ENCODE measurements at places on chromosomes 5 and 9.

DNA sequence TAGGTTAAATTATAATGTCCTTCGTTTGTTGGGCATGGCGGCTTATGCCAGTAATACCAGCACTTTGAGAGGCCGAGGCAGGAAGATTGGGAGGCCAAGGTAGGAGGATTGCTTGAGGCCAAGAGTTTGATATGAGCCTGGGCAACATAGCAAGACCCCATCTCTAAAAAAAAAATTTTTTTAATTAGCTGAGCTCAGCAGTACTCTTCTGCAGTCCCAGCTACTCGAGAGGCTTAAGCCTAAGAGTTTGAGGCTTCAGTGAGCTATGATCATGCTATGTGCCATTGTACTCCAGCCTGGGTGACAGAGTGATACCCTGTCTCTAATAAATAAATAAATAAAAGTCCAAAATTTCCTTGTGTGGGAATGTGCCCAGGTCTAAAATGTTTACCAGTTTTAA lies 9.1 kb upstream of the MSANTD3 start:
- no peak for DNase-seq

- DNase-seq: no peak
Measured at GRCh38 chr9:109312783-109313182, 8.1 kb downstream of the EPB41L4B start.

DNA sequence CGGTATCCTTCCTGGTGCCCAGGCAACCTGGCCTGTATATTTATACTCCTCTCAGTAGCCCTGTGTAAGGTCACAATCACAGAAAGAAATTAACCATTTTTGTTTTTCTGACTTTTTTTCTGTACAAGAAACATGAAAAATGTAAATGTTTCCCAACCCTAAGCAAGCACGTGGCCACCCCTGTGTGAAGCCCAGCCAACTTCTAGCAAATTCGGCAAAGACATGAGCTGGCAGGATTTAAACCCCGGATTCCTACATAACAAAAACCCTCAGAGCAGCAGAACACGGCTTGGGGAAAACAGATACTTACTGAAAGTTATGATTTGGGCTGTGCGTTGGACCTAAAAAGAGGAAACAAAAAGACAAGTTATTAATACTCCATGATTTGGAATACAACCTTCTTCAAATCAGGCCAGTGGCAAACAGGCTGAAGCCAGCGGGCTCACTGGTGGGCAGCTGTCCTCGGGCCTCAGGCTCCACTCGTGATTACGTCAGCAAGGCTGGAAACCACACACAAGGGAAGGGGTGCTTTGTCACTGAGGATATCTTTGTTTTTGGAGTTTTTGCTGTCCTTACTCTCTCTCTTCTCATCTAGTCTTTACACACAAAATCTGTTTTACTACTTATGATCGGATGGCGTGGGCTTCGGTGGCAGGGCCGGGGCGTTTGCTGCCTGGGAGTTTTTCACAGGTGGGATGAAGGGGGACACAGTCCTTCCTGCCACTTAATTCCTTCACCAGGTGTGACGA lies 194.1 kb downstream of the ROR2 start:
- peak; percentile 48 for DNase-seq

DNA sequence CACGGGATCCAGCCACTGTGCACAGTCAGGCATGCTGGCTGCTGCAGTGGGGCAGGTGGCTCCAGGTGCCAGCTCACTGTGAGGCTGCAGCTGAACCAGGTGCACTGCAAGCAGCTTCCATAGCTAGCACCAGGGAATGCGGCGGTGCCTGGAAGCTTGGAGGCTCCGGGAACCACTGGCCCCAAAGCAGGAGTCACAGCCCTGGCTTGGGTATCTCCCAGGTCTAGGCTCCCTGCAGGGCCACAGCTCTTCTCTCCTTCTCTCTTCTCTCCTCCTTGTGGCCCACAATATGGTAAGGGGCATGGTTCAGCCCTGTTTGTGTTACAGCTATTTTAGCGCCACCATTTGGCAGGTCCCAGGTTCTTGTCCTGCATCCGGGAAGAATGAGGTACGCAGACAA lies 6.7 kb upstream of the MTMR12 start:
- DNase-seq: no peak

- DNase-seq: no peak
Measured at GRCh38 chr9:3807601-3808000, 281.8 kb upstream of the RFX3 start.

DNA sequence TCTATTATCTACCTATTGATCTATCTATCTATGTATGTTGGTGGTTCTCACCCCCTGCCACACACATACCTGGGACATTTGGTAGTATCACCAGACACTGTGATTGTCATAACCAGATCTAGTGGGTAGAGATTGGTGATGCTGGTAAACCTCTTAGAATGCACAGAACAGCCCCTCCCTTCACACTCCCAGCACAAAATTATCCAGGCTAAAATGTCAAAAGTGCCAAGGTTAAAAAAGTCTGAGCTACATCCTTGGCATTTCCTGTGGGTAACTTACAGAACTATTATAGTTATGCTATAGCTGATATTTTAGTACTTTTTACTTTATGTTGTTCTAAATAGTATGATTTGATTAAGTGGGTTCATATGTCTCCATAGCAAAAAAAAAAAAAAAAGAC lies 151.0 kb downstream of the FER start:
- no peak for DNase-seq

DNA sequence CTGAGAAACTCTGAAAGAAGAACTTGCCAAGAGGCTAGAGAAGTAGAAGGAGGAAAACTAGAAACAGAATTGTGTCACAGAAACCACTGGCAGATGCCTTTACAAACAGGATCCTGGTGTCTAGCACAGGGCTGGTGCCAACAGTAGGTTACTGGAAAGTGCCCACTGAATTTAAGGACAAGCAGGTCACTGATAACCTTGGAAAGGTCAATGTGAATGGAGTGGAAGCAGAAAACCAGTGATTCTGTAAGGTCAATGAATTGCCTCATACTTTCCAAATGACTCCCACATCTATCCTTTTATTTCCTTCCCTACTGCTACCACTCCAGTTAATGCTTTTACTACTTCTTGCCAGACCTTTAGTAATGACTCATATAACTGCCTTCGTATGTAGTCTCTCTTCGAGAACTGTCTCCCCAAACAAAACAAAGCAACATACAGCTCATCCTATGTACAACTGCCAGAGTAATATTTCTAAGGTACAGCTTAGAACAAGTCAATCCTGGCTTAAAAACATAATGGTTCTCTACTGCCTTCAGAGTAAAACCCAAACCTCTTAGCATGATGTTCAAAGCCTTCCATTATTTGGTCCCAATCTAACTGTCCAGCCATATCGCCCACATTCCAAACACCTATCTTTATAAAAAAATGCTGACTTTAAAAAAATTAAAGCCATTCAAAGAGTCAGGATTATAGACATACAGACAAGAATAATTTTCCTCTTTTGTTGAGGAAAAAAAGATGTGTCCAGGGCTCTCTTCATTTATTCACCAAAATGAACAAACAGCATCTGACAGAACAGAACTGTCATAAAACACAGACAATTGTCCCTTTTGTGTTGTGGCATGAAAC lies 52.5 kb downstream of the NR3C1 start:
- DNase-seq: peak; percentile 55

DNA sequence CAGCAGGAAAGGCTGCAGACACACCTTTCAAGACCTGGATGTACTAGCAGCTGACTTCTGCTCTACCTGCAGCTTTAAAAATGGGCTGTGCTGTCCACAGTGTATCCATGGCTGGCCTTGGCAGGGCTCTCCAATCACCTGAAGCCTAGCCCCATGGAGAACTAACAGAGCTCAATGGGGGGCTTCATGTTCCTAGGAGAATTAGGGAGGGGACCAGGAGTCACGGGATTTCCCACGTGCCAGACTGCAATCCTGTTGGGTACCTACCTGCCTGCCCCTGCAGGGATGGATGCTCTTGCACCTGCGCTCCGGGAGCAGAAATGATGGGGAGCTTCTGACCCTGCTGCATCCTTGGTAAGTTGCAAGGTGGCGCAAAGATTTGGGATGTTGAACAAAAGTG lies 462.1 kb downstream of the ICE1 start:
- DNase-seq: no peak

GRCh38 chr9:115018547-115019435 lies 88.4 kb upstream of the TNFSF8 start:
- DNase-seq: peak; percentile 62

DNA sequence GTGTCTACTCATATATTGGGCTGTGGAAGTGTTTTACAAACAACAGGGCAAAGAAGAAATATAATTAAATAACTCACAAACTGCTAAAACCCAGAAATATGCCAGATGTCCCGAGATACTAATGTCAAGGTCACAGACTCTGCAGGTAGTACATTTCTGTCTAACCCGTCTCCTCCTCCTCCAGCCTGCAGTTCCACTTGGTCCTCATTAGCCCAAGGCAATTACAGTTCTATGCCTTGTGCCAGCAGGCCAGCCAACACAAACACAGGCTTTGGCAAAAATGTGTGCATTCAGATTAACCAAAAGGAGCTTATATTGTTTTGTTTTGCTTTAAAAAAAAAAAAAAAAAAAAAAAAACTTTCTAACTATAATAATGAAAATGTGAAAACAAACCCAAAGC lies 148.8 kb downstream of the MYO10 start:
- DNase-seq: no peak

DNA sequence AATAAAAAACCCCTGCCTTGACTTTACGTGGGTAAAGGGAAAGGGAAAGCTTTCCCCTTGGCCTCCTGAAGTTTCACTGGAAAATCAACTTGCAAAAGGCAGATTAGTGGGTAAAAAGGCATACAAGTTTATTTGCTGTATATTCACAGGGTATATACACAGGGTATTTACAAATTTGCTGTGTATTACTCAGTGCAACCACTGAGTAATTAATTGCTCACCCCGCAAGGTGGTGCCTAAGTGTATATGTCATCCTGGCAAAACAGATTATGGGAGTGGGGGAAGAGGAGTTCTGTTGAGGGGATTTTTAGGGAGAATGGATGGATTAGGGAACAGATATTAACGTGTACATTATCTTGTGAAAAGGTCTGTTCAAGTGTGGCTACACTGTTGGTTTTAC lies 7.1 kb upstream of the RARS1 start:
- DNase-seq: no peak

DNA sequence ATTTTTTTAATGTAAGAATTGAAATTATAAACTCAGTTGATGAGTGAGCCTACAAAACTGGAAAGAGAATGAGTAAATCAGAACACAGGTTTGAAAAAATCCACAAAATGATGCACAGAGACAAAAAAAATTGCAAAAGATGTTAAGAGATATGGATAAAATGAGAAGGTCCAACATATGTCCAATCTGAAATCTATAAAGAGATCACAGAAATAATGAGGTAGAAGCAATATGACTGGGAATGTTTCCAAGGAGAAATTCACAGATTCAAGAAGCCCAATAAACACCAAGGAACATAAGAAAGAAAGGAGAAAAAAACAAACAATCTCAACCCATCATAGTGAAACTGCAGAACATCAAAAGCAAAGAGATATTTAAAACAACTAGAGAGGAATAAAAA lies 288.4 kb upstream of the SLC30A5 start:
- no peak for DNase-seq

GRCh38 chr5:109324931-109325330 lies 84.8 kb downstream of the PJA2 start:
- DNase-seq: peak; percentile 18

GRCh38 chr5:74651710-74652109 lies 11.2 kb upstream of the ENC1 start:
- no peak for DNase-seq

GRCh38 chr9:111871499-111871855 lies 25.1 kb upstream of the UGCG start:
- no peak for DNase-seq

DNA sequence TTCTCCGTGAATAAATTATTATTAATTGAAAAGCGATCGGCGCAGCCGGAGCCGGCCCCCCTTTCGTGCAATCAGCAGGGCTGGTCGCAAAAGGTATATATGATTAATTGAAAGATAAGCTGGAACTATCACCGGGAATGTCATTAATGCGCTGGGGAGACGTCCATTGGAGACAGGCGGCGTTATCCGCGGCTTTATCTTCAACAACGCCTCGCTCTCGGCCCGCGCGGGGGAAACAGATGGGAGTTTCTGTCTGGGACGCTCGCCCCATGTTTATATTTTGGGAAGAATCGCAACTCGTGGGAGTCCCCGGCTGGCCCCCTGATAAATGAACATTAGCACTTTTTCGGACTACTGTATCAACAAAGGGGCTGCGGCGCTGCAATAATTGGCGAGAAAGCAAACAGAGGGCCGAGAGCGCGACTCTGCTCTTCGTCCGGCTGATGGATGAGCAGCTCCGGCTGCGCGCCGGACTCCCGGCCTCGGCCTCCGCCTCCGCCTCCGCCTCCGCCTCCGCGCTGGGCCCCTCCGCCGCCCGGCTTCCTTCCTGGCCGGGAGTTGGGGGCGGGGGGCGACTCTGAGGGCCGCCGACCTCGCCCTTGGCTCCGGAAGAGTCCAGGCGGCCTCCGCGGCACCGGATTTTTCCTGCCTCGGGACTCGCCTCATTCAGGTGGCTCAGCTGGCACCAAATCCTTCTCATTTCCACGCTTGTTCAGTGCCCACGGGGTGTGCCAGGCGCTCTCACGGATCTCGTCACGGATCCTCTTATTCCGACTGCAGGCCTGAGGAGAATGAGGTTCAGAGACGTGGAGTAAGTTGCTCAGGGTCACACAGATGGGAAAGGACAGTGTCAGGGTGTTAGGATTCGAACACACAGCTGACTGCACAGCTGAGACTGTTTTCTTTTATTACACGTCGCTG lies 3.6 kb upstream of the NKX2-5 start:
- no peak for DNase-seq

DNA sequence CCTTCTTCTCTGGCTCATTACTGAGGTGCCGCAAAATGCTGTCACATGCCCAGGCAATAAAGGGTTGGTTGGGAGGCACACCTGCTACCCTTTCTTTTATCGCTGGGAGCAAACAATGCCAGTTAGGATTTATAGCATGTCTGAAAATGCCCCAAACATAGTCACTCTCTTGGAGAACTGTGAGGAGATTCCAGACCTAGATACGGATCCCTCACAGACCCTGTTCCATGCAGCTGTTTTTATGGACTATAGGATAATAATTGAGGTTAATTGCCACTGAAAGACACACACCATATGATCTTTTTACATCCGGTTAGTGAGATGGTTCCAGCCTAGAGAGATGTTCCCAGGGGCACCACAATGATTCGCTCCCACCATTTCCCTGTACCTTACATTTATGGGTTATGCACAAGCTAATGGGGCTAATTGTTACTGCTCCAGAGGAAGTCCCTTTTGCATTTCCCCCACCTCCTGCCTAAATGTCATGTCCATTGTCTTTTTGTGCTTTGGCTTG lies 318.1 kb downstream of the PIK3R1 start:
- no peak for DNase-seq

DNA sequence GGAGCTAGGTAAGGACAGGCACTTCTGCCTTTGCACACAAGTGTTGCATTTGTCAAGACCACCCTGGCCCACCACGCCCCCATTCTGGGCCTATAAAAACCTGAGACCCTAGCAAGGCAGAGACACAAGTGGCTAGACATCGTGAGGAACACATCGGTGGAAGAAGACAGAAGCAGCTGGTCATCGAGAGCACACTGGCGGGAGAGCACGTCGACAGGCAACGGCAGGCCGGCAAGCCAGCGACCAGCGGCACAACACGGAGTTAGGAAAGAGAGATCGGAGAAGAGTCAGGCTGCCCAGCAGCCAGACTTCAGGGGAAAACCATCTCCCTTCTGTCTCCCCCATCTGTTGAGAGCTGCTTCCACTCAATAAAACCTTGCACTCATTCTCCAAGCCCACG lies 76.1 kb downstream of the HRH2 start:
- DNase-seq: no peak

- no peak for DNase-seq
Measured at GRCh38 chr9:37209431-37210386, 89.3 kb downstream of the ZCCHC7 start.

All from GM03348 (cell line).